Thyroid gland (tissue), 4 donors: ENCODE measurements at places on chromosomes 12 and 14.

DNA sequence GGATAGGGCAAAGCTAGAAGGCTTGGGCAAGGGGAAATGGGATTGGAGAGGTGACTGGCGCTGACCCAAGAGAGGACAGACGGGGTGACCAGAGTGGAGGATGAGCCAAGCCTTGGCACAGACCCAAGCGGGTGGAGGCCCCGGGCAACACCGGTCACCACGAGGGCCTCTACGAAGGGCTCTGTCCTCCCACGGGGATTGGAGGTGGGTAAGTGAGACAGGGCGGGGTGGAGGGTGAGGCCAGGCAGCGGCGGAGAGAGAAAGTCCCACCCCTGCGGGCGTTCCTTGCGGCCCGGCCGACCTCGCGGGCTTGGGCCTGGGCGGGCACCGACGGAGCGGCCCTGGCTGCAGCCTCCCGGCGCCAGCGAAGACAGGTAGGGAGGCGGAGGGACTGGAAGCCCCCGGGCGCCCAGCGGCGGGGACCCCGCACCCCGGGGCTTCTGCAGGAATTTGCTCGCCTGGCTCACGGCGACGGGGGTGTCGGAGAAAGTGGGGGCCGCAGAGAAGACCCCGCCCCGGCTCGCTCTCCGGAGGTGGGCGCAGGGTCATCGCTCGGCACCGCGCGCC, at the start of gene PAPLN:
Gene PAPLN (plus strand): TSS at position 288 of the 567 bp plus-strand sequence. CDS start 2,273 bp downstream, outside the sequence.
- peak within 1 kb of the TSS; percentile 67 for H3K4me3 ChIP-seq
- no peaks in the 10 kb centered on the region for H3K27me3 ChIP-seq
- no peaks in the 10 kb centered on the region for H3K36me3 ChIP-seq
- peaks cover 33% of the 10 kb centered on the region for H3K4me1 ChIP-seq
- DNase-seq: peak; percentile 62

- H3K36me3 ChIP-seq: no peaks in the 10 kb centered on the region
- H3K4me3 ChIP-seq: no peak overlapping the region
- peaks cover 5% of the 10 kb centered on the region for H3K4me1 ChIP-seq
- no peaks in the 10 kb centered on the region for H3K27me3 ChIP-seq
These were observed 43.4 kb upstream of the LIMA1 start for GRCh38 chr12:50326590-50327284.

GRCh38 chr14:71366861-71367260, 459.6 kb downstream of the PCNX1 start:
- H3K4me3 ChIP-seq: no peak overlapping the region
- H3K27me3 ChIP-seq: no peaks in the 10 kb centered on the region
- DNase-seq: no peak
- no peak overlapping the region for H3K27ac ChIP-seq
- H3K36me3 ChIP-seq: no peaks in the 10 kb centered on the region

- peaks cover 8% of the 10 kb centered on the region for H3K4me1 ChIP-seq
- DNase-seq: no peak
- no peak overlapping the region for H3K4me3 ChIP-seq
- H3K27ac ChIP-seq: no peak overlapping the region
These were observed 92.3 kb upstream of the LMNTD1 start for GRCh38 chr12:25645427-25645826.

DNA sequence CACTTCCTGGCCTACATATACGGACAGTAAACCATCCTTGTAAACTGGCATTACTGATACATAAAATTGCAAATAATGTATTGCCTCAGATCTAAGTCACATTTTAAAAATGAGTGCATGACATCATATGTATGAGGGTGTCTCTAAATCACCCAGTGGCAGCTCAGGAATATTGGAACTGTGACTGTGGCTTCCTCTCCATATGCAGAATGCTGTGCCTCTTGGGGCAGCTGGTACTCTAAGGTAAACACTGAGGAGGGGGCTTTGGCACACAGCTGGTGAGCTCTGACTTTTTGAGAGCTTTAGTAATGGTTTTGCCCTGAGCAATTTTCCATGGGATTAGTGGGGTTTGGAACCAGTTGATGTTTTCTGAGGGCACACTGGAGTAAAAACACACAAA, 263.7 kb downstream of the BMP4 start:
- no peaks in the 10 kb centered on the region for H3K36me3 ChIP-seq
- no peaks in the 10 kb centered on the region for H3K4me1 ChIP-seq
- no peak for DNase-seq
- H3K27me3 ChIP-seq: no peaks in the 10 kb centered on the region
- H3K4me3 ChIP-seq: no peak overlapping the region
- H3K27ac ChIP-seq: no peak overlapping the region

DNA sequence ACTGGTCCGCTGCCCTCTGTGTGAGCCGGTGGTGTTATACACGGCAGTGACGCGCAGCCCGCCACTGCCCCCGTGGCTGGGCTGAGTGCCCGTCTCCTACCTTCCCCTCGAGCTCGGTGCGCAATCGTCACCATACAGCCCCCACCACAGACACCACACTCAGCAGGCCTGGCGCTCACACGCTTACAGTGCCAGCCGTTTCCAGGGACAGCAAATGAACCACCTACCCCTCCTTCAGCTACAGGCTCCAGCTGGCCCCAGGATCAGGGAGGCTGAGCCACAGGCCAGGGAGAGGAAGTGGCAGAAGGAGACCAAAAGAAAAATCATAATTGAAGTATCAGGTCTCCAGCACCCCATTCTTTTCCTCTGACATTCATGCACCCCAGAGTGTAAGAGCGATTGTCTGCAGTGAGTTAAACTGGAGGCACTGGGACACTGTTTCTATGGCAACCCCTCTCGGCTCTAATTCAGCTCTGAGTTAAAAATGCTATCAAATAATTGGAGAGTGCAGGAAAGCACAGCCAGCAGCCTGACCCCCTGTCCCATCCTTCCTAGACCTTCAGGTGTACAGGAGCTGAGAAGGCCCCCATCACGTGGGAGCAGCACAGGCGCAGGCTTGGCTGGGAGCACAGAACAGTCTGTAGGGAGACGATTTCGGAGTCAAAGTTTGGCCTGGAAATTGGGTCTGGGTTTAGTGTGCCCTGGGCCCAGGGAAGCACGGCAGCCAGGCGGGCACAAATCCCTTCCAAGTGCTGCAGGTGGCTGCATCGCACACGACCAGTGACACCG, 18.0 kb downstream of the LRTM2 start:
- H3K4me3 ChIP-seq: no peak overlapping the region
- no peaks in the 10 kb centered on the region for H3K27me3 ChIP-seq
- no peak overlapping the region for H3K27ac ChIP-seq
- no peak for DNase-seq
- no peaks in the 10 kb centered on the region for H3K4me1 ChIP-seq

GRCh38 chr14:94288610-94289465, 4.2 kb downstream of the SERPINA10 start:
- H3K27me3 ChIP-seq: no peaks in the 10 kb centered on the region
- no peak overlapping the region for H3K27ac ChIP-seq
- no peak overlapping the region for H3K4me3 ChIP-seq
- no peak for DNase-seq

DNA sequence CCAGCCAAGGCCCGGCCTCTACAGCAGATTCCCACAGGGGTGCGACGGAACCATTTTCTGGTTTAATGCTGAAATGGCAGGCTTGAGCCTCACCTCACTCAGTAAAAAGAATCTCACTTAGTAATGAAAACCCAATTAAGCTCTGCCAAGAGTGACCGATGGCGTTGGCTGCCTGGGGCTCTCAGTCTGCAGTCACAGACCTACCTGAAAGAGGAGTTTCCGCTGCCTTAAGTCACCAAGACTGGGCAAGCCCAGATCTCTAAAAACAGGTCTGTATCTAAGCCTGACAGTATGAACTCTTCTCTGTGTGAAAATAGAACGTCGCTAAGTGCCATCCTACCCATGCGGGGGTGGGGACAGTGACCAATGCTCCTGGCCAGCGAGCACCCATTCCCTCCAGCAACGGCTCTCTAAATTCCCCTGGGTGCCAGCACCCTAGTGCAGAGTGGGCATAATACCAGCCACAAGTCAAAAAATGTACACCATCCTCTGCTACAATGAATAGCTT, 107.3 kb downstream of the FOXN3 start:
- DNase-seq: no peak
- no peak overlapping the region for H3K27ac ChIP-seq
- no peak overlapping the region for H3K4me3 ChIP-seq
- no peaks in the 10 kb centered on the region for H3K27me3 ChIP-seq
- H3K4me1 ChIP-seq: peaks cover 9% of the 10 kb centered on the region
